ENCODE measurements at places on chromosomes 5 and 9.

- no peak for DNase-seq
Observed at GRCh38 chr5:74622122-74622521, 18.4 kb downstream of the ENC1 start.

DNA sequence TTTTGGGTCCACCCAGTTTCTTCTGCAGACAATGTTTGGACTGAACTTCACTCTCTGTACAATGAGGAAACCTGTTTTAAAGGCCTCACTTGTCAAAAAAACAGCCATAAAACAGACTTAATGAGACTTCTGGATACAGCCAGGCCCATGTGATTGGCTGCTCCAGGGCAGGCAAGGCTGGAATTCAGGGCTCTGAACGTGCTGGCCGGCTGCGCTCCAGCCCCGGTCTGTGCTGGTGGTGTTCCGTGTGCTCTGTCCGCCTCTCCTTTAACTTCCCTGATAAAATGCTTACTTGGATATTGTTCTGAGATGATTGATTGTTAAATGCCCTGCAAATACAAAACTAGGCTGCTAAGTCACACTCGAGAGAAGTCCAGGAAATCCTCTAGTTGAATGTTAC lies 131.2 kb upstream of the KLF4 start:
- no peak for DNase-seq

GRCh38 chr9:72661401-72662135 lies 140.2 kb downstream of the TMC1 start:
- no peak for DNase-seq

DNA sequence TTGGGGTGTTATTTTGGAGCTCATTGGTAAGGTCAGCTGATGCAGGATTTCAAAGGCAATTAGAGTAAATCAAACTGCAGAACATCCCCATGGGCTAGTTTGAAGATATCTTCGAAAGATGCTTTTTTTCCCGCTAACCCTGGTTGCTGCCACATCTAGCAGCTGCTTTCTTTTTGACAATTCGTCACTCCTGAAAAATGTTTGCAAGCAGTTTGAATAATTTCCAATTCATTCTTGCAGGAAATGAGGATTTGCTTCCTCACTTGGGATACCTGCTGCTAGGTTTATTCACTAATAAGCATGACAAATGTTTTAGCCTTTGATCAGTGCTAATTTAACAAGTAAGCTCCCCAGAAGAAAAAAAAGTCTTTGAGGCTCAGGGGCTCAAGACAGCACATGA lies 649.6 kb upstream of the RORB start:
- no peak for DNase-seq

DNA sequence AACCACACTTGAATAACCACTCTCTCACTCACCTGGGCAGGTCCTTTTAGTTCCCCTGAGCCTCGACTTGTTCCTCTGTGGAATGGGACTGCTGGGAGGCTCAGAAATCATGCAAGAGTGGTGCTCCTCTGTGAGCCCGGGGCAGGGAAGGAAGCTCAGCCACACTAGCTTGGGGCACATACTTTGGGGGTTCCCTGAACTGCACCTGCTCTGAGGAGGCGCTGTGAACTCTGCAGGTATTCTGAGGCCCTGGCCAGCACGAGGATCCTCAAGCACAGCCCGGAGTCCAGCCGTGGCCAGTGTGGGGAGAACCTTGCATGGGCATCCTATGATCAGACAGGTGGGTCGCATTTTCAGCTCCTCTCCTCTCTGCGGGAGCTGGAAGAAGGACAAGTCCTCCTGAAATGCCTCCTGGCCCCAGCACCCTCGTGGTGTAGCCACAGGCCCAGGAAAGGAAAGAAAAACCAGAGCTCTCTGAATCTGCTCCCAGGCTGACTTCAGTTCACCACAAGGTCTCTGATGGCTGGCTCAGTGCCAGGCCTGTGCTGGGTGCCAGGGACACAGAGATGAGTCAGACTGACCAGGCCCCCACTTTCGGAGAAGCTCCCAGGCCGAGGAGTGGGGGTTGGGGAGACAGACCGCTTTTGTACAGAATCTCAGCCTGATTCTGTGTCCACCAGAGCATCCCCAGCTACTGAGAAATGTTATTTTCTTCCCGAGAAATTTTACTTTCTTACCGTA lies 11.9 kb downstream of the GLIPR2 start:
- DNase-seq, result peak; percentile 76

DNA sequence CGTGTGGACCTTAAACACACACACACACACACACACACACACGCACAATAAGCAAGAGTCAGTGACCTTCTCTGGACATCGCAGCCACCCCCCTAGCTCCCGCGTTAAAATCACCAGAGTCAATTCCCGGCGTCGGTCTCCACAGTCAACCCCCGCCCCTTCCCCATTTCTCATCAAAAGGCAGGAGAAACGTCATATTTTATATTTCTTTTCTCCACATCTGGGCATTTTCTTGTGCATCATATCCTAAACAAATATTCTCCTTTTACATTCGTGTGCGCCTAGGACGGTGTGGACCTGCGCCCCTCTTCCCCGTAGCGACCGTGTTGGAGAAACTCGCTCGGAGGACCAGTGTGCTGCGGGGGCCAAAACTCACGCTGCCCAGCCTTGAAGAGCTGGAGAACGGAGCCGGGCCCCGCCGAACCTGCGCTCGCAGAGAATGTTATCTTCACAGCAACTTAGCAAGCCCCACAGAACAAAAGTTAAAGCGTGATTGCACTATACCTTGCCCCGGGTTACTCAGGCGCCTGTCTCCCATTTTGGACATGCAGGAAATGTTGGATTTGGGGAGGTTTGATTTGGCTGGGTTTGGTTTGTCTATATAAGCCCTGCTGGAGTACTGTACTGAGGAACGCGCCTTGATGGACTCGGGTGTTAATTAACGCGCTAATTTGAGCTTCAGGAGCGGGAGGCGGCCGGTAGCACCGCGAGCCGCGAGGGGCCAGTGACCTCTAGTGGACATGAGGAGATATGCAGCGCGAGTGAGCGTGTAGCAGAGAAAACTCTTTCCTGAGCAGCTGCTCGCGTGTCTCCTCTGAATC lies 192.4 kb downstream of the MEF2C start:
- peak; percentile 12 for DNase-seq

DNA sequence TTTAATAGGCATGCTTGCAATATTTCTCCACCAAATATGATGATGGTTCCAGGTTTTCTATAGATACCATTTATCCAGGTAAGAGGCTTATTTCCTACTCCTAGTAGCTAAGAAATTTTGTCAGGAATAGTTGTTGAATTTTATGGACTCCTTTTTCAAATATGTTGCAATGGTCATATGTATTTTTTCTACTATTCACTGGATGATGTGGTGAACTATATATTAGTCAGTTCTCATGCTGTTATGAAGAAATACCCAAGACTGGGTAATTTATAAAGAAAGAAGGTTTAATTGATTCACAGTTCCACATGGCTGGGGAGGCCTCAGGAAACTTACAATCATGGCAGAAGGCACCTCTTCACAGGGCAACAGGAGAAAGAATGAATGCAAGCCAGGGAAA lies 141.1 kb upstream of the NR3C1 start:
- no peak for DNase-seq

GRCh38 chr5:121573721-121574382 lies 277.8 kb upstream of the FTMT start:
- no peak for DNase-seq
